T-helper 17 cell (primary cell): ENCODE measurements at places on chromosomes 4 and X. TPM values are rescaled to one million over a fixed set of nuclear protein-coding genes. Genes with fewer than 3 reads are reported as not detected.

ARMCX2 gene
- 0.55 TPM for total RNA-seq

ZCCHC18 gene
- total RNA-seq = 4.0 TPM

GRCh38 chrX:70444326-70444945, at the start of gene DLG3:
Gene DLG3 (plus strand): TSS chrX:70444835. CDS start chrX:70445202, 367 bp downstream.
- peak within 1 kb of the TSS; percentile 64 for H3K4me3 ChIP-seq
- H3K27me3 ChIP-seq = peaks cover 32% of the 10 kb centered on the region
- H3K36me3 ChIP-seq = no peaks in the 10 kb centered on the region

GABRE gene
- total RNA-seq = not detected

PRR32 gene
- not detected for total RNA-seq

GRCh38 chr4:95643627-95644026, 94.9 kb upstream of the UNC5C start:
- no peak for DNase-seq
- no peak overlapping the region for H3K27ac ChIP-seq
- H3K4me3 ChIP-seq = no peak overlapping the region
- no peaks in the 10 kb centered on the region for H3K36me3 ChIP-seq
- no peaks in the 10 kb centered on the region for H3K27me3 ChIP-seq
- H3K4me1 ChIP-seq = no peaks in the 10 kb centered on the region

- H3K36me3 ChIP-seq = no peaks in the 10 kb centered on the region
- no peaks in the 10 kb centered on the region for H3K27me3 ChIP-seq
- H3K4me3 ChIP-seq = no peak overlapping the region
- no peak for DNase-seq
- no peaks in the 10 kb centered on the region for H3K4me1 ChIP-seq
Measured at GRCh38 chr4:41506130-41506529, 31.8 kb upstream of the LIMCH1 start.

PFKFB1 gene
- 0.27 TPM for total RNA-seq

ATP6AP1 gene
- total RNA-seq = 41.4 TPM

GRCh38 chr4:169484485-169484884, 127.9 kb downstream of the NEK1 start:
- peak overlapping the region; percentile 45 for H3K27ac ChIP-seq
- H3K4me1 ChIP-seq = no peaks in the 10 kb centered on the region
- H3K27me3 ChIP-seq = no peaks in the 10 kb centered on the region
- no peak for DNase-seq

- no peak overlapping the region for H3K27ac ChIP-seq
- H3K4me3 ChIP-seq = no peak overlapping the region
- no peaks in the 10 kb centered on the region for H3K36me3 ChIP-seq
- no peaks in the 10 kb centered on the region for H3K4me1 ChIP-seq
Measured at GRCh38 chr4:40723728-40724127, 26.0 kb upstream of the NSUN7 start.

DNA sequence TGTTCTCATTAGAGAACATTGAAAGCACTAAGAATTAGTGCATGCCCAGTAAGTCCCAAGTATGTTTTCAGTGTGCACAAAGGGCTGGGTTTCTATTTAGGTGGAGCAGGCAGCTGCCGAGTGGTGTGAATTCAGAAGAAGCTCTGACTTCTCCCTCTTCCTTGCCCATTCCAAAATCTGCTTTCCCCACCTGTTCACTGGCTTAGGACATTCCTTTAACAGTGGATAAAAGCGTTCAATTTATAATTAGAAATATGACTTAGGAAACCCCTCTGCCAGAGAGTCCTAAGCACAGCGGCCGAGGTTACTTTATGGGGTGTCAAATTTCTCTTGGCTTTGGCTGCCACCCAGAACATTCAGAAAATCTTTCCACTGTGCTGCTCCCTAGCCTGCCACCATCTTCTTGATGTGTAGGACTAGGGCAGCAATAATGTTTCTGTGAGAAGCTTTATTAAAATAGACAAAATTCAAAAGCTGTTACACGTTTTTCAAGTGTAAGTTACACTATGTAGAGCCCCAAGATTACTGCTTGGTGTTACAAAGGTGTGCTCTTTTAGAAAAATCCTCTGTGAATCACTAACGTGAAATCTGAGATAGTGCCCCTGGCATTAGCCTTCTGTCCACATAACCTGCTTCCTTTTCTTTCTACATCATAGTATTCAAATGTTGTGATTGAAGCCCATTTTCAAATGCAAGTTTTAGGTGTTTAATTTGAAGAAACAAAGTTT, 191.6 kb upstream of the ANKRD50 start:
- no peaks in the 10 kb centered on the region for H3K27me3 ChIP-seq
- no peak for DNase-seq

BANK1 gene
- total RNA-seq = 11.9 TPM

GRCh38 chr4:64756016-64756415, 346.8 kb upstream of the TECRL start:
- no peak overlapping the region for H3K27ac ChIP-seq
- H3K4me3 ChIP-seq = no peak overlapping the region
- H3K36me3 ChIP-seq = no peaks in the 10 kb centered on the region
- H3K4me1 ChIP-seq = no peaks in the 10 kb centered on the region

DNA sequence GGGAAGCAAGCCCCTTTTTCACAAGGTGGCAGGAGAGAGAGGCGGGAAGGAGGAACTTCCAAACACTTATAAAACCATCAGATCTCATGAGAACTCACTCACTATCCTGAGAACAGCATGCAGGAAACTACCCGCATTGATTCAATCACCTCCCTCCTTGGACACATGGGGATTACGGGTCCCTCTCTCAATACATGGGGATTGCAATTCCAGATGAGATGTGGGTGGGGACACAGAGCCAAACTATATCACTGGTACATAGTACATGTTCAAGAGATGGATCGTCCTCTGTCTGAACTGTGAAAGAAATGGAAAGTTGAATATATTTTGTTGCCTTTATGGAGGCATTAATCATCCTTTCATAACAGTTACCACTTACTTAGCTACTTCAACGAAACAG, 12.8 kb downstream of the EREG start:
- H3K27ac ChIP-seq = no peak overlapping the region
- H3K4me3 ChIP-seq = no peak overlapping the region
- no peaks in the 10 kb centered on the region for H3K36me3 ChIP-seq
- no peak for DNase-seq

DNA sequence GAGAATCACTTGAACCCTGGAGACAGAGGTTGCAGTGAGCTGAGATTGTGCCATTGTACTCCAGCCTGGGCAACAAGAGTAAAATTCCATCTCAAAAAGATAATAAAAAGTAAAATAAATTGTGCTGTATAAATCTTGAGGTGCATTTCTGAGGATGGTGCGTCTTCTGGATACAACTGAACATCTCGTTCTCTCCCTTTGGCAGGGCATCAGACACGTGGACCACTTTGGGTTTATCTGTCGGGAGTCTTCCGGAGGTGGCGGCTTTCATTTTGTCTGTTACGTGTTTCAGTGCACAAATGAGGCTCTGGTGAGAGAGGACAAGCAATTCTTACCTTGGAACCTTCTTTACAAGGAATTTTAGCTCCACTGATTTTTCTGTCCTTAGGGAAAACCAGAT, 60.2 kb downstream of the PTTG2 start:
- peaks cover 14% of the 10 kb centered on the region for H3K4me1 ChIP-seq
- no peak overlapping the region for H3K4me3 ChIP-seq
- no peaks in the 10 kb centered on the region for H3K27me3 ChIP-seq
- peaks cover 5% of the 10 kb centered on the region for H3K36me3 ChIP-seq
